ENCODE measurements at places on chromosomes 4 and X.

DNA sequence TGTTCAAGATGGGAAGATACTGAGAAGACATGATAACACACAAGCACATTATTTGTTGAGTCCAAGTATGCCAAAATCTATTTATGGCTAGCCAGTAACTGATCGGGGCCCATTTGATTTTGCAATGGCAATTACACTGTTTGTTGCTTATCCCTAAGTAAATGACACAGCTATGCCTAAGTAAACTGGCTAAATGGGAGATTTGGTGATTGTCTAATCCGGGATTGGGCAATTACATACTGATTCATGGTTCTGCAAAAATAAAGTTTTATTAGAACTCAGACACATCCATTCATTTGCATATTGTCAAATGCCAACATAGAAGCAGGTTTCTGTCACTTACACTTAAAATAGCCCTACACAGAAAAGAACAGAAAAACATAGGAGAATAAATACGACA is 140.2 kb upstream of the TBL1X start:
- DNase-seq: no peak

- DNase-seq: peak; percentile 46
Observed at GRCh38 chrX:134636851-134637250, 21.4 kb downstream of the PLAC1 start.

DNA sequence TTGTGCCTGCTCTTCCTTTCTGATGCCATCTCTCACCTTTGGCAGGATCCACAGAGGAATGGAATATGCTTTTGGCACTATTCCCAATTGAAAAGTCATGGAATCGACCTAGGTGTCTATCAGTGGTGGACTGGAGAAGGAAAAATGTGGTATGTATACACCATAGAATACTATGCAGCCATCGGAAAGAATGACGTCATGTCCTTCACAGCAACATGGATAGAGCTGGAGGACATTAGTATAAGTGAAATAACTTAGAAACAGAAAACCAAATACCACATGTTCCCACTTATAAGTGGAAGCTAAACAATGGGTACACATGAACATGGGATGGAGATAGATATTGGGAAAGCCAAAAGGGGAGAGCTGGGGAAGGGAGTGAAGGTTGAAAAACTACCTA is 58.3 kb upstream of the SMIM31 start:
- DNase-seq: no peak

DNA sequence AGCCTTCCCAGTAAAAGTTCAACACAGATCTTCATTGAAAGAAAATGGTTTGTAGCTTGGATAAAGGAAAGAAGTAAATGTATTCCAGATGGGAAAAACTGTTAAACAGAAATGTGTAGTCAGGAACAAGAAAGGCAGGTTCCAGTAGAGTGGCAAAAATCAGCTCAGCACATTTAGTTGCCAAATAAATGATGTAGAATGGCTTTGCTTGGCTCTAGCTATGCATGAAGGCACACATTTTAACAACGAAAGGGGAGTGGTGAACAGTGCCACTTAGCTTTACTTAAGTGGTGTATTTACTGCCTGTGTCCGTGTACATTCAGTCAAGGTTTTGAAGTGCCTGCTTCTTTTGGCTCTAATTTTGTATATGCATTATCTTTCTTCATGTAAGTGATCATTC is 644.5 kb upstream of the ATOH1 start:
- DNase-seq: no peak

- peak; percentile 92 for DNase-seq
Observed at GRCh38 chr4:177448850-177449249, 6.6 kb upstream of the AGA start.

DNA sequence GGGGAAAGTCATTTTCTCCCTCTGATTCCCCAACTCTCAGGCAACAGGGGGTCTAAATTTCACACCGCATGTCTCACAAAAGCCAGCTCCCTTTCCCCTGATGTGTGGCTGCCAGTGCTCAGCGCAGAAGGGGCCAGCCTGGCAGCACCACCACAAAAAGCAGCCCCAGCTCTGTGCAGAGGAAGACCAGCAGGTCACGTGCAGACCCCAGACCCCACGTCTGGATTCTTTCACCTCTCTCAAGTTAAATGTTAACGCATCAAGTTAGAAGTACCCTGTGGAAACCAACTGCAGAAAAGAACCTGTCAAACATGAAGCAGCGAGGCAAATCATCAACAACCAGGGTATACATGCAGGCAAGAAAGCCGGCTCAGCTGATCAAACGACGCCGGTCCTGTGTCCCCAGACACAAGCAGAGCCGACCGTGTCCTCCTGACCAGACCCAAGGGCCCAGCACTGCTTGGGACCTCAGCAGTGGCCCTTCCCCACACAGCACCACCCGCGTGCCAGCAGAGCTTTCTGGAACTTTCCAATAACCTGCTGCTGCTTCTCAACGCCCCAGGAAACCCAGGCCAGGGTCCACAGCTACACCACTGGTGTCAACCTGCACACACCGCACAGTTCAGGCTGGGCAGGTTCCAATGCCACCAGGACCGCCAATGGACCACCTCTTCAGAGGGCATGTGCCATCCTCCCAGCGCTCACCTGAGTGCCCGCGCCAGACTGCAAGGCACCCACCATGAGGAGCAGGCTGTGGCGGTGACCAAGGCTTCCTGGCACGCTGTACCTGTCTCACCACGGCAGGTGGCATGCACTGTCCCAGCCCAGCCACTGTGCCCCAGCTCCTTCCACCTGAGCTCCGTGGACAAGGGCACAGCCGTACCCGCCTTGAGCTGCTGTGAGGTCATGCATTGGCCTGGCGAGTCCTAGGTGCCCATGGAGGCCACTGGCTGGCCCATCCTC is 4.0 kb downstream of the LRPAP1 start:
- DNase-seq: no peak

DNA sequence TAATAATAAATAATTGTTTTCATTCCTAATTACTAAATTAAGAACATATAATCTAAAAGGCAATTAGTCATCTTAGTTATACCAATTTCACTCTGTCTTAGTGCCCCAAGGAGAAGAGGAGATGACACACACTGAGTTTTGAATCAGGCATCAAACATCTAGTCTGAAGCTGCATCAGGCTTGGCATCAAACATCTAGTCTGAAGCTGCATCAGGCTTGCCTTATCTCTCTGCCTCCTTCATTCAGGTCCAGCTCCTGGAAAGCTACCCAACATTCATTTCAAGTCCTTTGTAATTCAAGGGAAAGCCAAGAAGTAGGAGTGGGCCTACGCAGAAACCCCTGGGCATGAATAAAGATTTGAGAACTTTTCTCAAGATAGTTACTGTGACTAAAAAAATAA is 62.2 kb downstream of the SH3RF1 start:
- DNase-seq: peak; percentile 69

DNA sequence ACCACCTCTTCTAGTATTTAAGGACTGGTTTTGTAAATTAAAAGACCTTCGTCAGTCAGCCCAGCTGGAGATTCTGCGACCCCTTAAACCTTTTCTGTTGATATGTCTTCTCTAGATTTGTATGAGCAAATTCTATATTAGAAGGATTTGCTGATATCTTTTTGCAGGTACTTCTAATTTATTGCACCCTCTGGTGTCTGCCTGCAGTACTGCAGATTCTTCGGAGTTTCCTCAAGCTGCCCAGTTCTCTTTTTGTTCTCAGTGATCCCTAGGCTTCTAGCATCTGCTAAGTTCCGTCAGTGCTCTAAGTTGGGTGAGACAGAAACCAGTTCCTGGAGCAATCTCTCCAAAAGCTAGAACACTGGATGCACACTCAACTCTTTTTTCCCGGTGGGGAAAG is 545.2 kb downstream of the C4orf33 start:
- DNase-seq: peak; percentile 27

GRCh38 chr4:185369731-185370130 is 26.0 kb downstream of the LRP2BP start:
- peak; percentile 32 for DNase-seq

GRCh38 chr4:2961421-2961810 is 1.8 kb downstream of the NOP14 start:
- no peak for DNase-seq

DNA sequence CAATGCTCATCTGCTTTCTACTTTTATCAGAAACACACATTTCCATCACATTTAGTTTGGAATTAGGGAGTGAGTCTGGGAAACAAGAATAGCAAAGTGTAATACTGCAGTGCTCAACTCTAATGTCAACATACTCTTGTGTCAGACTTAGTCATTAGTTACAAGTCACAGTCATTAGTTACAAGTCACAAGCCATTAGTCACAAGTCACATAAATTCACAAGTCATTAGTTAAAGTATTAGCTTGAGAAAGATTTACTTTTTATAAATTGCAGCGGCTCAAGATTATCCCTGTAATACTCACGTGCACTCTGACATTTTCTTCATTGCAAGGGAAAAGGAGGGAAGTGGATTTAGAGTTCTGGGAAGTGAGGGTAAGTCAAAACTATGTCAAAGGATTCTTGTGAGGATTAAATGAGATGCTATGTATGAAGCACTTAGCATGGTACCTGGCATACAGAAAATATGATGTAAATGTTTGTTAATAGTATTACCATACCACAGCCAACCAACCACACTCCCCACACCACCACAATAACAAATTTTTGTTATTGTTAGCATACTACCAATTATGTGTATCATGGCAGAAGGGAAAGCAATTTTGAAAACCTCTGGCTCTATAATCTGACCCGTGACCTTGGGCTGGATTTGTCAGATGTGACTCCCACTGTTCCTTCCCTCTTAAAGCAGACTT is 116.6 kb downstream of the ARHGAP24 start:
- peak; percentile 54 for DNase-seq

- peak; percentile 29 for DNase-seq
Observed at GRCh38 chrX:20265726-20266681, 705 bp downstream of the RPS6KA3 start.

DNA sequence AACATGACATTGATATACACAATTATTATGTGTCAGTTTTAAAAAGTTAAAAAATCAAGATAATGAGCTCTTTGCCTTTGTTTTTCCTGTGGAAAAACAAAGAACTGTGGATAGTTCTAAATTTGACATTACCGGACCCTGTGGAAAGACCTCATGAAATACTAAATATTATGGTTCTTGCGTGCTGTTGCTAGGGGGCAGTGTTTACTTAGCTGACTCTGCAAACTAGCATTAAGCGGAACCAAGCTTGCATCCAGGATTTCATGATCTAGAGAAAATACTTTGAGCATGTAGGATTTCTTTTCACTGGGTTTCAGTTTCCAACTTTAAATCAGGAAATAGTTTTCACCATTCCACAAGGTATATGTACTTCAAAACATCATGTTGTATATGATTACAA is 33.6 kb downstream of the CLCN4 start:
- peak; percentile 74 for DNase-seq

GRCh38 chr4:151694961-151695720 is 65.7 kb downstream of the GATB start:
- peak; percentile 28 for DNase-seq

GRCh38 chr4:152780267-152780778 is 569 bp downstream of the ARFIP1 start:
- DNase-seq: peak; percentile 64

GRCh38 chrX:110284159-110284558 is 33.7 kb downstream of the AMMECR1 start:
- DNase-seq: peak; percentile 91

GRCh38 chr4:182826391-182826790 is 90.8 kb downstream of the DCTD start:
- no peak for DNase-seq

- DNase-seq: no peak
Observed at GRCh38 chr4:104519588-104519987, 24.9 kb upstream of the CXXC4 start.

- no peak for DNase-seq
Observed at GRCh38 chrX:71941145-71941544, 30.5 kb downstream of the NHSL2 start.

DNA sequence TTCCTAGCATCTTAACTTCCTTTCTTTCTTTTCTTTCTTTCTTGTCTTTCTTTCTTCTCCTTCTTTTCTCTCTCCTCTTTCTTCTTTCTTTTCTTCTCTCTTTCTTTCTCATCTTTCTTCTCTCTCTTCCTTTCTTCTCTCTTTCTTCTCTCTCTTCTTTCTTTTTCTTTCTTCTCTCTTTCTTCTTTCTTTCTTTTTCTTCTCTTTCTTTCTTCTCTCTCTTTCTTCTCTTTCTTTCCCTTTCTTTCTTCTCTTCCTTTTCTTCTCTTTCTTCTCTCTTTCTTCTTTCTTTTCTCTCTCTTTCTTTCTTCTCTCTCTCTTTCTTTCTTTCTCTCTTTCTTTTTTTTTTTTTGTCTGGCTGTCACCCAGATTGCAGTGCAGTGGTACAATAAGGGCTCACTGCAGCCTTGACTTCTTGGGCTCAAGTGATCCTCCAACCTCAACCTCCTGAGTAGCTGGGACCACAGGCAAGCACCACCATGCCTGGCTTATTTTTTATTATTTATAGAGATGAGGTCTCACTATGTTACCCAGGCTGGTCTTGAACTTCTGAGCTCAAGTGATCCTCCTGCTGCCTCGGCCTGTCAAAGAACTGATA is 17.5 kb downstream of the NMU start:
- no peak for DNase-seq

DNA sequence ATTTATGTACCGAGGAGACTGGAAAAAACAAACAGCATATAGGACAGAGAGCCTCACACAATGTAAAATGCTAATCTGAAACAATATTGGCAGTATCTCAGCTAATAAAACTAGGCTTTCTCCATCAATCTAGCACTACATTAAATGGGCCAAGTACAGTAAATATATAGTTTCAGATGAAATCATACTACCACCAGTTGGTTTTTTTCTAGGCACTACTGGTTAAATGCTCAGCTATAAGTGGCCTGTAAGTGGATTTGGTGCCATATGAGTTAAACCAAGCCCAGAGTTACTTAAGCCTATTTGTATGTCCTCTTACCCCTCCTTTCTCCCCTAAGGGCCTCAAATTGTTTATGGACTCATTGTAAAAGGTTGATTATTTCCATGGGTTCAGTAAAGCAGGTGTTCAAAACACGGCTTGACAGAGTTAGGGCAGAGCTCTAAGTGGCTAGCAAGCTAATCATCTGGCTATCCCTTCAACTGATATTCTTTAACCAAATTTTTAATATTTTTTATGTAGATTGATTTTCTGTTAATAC is 57.5 kb downstream of the FAM13A start:
- DNase-seq: no peak

DNA sequence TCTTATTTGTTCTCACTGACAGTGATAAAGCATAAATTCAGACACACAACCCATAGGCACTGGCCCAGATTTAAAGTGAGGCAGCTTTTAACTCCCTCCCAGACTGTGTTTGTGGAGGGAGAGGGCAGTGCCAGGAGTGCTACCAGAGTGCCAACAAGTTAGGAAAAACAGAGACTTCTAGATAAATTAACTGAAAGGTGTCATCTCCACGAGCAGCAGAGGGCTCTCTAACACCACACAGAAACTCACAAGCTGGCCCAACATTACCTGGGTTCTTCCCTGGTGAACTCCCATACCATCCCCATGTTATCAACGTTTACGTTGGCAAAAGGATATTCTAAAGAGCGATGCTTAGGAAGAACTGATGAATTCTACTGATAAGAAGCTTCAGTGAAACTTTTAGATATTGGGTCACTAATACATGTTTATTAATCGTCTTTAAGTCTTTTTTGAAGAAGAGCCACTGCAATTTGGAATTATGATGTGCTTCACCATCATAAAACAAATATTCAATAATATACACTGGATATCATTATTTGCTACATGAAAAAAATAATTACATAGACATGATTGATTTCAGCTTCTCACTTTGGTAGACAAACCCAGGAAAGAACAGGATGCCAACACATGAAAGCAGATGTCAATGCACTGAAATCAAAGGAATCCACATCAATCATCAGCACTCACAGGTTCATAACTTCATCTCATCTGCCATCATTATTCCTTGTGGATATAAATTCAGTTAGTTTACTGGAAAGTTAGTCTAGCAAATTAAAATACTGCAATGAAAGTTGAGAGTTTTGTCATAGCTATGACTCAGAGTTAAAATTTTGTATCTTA is 121.2 kb upstream of the NAP1L5 start:
- peak; percentile 50 for DNase-seq
